Daoy (cell line): ENCODE measurements at places on chromosomes 4 and X. TPM values are rescaled to one million over a fixed set of nuclear protein-coding genes. Genes with fewer than 3 reads are reported as not detected.

Gene PSMD10
- total RNA-seq, result 121 and 124 TPM in 2 replicates

Gene TSPYL2
- total RNA-seq, result 11.8 and 12.5 TPM in 2 replicates

Gene VAMP7
- total RNA-seq, result 36.7 and 50.5 TPM in 2 replicates

Gene CD40LG
- total RNA-seq, result not detected in 2 replicates

Gene SPANXN3
- not detected in 2 replicates for total RNA-seq

Gene P2RY4
- total RNA-seq, result not detected in 2 replicates

Gene GPR173
- total RNA-seq, result 0.24 and 1.2 TPM in 2 replicates

Gene BEX2
- 9.7 and 14.0 TPM in 2 replicates for total RNA-seq

Gene IRAK1
- 49.2 and 50.3 TPM in 2 replicates for total RNA-seq

Gene MSX1
- total RNA-seq, result 18.7 and 28.5 TPM in 2 replicates

Gene ZNF518B
- 18.0 and 18.5 TPM in 2 replicates for total RNA-seq

Gene LRRC66
- not detected in 2 replicates for total RNA-seq

Gene SFRP2
- not detected in 2 replicates for total RNA-seq

Gene SMIM31
- total RNA-seq, result not detected in 2 replicates

Gene GRPR
- not detected in 2 replicates for total RNA-seq

Gene PDZD4
- total RNA-seq, result 5.7 and 7.5 TPM in 2 replicates

Gene DDX53
- total RNA-seq, result 1.3 and 1.7 TPM in 2 replicates
